ENCODE measurements at places on chromosomes 1 and 21.
A peak's percentile ranks its signal among the peaks of the same experiment; 100 is the strongest.

DNA sequence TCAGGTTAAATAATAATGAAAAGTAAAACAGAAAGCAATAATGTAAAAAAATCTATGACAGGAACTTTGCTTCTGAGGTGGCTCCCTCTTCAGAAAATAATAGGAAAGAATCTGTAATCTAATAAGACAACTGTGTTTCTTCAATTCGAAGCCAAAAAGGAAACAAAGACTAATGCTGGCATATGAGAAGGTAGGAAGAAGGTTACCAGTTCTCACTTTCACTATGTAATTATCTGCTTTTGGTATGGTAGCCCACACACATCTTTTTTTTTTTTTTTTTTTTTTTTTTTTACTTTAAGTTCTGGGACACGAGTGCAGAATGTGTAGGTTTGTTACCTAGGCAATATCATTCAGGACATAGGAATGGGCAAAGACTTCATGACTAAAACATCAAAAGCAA lies 47.1 kb downstream of the COP1 start:
- no peak for DNase-seq

DNA sequence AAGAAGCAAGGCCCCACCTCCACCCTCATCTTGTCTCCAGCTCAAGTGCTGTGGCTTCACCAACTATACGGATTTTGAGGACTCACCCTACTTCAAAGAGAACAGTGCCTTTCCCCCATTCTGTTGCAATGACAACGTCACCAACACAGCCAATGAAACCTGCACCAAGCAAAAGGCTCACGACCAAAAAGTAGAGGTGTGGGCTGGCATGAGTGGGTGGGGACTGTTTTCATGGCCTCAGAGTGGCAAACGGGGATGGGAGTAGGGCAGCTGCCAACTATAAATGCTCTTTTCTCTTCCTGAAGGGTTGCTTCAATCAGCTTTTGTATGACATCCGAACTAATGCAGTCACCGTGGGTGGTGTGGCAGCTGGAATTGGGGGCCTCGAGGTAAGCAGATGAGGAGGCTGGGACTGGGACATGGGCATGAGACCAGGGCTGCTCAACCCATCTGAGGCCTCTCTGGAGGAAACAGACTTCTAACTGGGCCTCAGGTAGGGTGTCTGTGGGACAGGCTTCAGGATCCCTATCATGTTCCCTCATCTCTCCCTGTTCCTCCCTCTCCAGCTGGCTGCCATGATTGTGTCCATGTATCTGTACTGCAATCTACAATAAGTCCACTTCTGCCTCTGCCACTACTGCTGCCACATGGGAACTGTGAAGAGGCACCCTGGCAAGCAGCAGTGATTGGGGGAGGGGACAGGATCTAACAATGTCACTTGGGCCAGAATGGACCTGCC lies 8.8 kb upstream of the P3R3URF start:
- DNase-seq, result no peak

- DNase-seq, result no peak
Observed at GRCh38 chr1:187092104-187092503, 263.4 kb downstream of the PLA2G4A start.

DNA sequence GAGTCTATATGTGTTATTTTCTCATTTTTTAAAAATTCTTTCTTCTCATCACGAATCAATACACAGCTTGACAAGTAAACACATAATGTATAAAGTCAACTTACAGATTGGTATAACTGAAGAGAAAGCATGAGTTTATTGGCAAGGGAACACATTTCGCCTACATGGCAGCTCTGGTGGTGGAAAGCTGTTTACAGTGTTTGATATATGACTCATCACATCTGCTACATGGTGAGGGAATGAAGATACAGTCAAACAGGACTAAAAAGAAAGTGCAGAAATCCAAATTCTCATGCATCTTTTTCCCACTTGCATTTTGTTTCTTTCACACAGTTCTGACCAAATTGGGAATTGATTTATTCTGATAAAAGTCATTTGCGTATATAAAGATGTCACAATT lies 122.2 kb upstream of the ADGRL4 start:
- peak; percentile 59 for DNase-seq

DNA sequence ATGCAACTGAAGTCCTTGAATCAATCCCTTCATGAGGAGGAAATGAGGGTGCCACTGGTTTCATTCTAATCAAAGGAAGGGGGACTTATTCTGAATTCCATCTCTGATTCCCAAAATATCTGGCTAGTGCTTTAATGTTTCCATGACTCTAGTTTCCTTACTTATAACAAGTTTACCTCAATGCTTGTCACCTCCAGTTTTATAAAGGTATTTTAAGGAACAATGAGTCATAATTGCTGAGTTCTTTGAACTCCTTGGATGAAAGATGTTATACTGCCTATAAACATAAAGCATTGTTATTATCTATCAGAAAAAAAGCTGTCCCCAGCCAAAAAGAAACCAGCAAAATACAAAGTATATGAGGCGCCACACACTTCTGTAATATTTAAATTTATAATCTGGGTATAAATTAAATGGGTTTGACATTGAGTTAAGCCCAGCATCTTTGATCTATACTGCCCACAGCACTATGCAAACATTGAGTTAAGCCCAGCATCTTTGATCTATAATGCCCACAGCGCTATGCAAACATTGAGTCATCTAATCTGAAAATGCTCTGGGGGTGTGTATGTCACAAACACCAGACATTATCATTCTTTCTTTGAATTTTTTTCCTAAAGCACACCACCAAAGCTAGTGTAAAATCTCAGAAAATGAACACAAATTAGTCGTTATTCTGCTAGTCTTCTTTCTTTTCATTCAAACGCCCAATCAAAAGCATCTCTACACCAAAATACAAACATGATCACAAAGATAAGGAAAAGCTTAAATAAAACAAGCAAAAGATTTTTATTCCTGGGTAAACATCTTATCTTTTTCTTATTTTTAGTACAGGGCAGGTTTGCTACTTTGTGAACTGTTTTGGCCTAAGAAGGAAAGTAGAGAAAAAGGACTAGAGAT lies 11.5 kb upstream of the CXADR start:
- DNase-seq, result no peak

DNA sequence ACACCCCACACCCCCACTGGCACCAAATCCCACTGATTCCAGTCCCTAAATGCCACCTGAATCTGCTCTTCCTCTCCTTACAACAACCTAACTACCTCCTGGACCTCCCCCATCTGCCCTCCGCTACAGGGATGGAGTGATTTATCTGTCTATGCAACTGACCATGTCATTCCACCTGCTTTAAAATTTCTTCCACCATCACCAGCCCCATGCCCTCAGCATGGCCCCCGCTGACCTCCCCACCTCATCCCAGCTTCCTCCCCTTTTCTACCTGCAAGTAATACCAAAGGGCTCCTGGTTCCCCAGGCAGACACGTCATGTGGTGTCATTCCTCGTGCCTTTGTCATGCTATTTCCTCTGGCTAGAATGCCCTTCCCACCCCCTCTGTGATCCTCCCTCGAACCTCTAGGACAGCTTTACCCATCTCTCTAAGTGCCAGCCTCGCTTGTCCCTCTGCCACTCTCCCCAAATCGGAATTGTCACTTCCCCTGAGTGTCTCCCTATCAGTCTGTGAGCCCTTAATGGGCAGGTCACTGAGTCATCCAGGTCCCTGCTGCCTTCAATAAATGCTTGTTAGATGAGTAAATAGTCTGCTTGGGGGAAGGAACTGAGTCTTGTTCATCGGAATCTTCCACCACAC lies 3.7 kb downstream of the GJB4 start:
- DNase-seq, result no peak

GRCh38 chr1:101004061-101004460 lies 21.5 kb downstream of the DPH5 start:
- no peak for DNase-seq

DNA sequence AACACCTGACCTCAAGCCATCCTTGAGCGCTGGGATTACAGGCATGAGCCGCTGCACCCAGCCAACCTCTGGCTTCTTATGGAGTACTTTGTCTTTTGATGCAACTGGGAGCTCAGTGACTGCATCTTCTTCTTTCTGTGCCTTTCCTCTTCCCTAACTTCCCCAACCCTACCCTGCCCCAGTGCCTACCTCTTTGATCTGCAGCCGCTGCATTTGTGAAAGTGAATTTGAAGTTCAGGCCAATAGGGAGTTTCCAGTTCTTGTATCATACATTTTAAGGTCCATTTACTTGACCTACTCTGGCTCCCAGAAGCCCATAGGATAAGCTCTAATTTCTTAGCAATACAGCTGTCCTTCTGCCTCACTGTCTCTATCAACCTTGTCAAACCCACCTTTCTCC lies 52.2 kb downstream of the KCNC4 start:
- no peak for DNase-seq

- DNase-seq, result no peak
Observed at GRCh38 chr1:101371259-101371658, 134.4 kb downstream of the S1PR1 start.

DNA sequence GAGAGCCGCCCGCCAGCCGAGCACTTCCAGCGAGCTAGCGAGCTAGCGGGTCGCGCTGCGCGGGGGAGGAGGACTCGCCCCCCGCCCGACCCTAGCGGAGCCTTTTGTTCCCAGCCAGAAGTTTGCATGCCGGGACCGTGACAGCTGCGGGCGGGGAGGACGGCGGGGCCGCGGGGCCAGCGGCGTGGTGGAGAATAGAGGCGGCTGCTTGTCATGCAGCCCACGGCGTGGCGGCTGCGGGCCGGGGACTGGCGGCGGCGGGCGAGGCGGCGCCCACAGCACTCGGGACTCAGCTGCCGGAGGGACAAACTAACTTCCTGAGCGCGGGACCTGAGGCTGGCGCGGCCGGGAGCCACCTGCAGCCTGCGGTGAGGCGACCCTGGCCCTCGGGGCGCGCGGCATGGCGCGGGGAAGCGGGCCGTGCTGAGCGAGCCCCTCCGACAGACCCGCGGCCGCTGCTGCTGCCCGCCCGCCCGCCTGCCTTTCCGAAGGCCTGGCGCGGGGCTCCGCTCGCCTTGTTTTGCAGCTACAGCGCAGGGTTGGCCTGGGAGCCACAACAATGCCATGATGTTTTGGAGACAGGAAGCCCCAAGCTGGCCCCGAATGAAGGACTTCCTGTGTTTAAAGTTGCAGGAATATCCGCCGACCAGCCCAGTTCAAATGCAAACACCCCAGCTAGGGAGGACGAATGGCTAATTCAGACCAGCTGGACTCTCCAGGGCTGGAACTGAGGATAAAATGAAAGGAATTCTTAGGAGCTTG lies 82.2 kb upstream of the BMP8A start:
- DNase-seq, result no peak
